ENCODE measurements at places on chromosomes 1 and 21.

- DNase-seq: no peak
Measured at GRCh38 chr21:15421441-15421881, 308.3 kb upstream of the USP25 start.

GRCh38 chr1:8031176-8031785 is 5.2 kb upstream of the ERRFI1 start:
- no peak for DNase-seq

DNA sequence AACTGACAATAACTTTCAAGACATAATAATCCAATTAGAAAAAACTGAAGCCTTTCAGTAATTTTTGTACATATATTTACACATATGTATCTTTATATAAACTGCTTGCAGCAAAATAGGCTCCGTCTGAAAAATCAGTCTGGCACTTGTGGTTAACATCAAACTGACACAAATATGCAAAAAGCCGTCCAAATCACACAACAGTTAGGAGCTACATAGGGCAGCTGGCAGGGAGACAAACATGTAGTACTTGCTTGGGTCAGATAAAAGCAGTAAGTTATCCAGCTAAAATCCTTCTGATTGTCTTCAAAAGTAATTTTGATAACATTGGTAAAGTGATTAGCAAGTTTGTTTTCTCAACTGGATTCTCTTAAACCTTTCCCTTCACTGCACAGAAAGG is 14.7 kb upstream of the GUCA2A start:
- no peak for DNase-seq

DNA sequence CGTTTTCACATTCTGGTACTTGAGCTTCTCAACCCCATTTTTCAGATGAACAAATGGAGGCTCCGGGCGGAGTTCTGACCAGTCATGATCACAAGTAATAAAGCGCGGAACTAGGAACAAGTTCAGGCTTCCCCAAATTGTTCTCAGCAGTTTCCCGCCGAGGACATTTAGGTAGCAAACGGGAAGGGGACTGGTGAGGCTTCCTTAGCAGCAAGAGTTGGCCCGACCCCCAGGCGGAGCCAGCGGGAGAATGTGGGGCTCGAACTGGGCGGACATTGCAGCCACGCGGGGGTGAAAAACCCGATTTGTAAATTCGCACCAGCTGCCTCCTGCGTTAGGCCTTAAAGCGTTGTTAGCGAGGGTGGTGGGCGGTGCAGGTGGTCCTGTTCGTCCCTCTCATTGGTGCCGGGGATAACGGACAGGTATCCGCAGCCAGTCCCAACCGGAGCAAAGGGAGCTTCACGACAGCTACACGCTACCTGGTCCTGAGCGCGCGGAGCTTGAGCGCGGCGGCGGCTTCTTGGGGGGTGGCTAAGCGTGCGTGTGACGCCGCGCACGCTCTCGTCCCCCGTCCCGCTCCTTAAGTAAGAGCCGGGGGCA is 15.3 kb downstream of the SEMA6C start:
- peak; percentile 79 for DNase-seq

- no peak for DNase-seq
Measured at GRCh38 chr1:228358039-228358763, 48.4 kb downstream of the TRIM11 start.

DNA sequence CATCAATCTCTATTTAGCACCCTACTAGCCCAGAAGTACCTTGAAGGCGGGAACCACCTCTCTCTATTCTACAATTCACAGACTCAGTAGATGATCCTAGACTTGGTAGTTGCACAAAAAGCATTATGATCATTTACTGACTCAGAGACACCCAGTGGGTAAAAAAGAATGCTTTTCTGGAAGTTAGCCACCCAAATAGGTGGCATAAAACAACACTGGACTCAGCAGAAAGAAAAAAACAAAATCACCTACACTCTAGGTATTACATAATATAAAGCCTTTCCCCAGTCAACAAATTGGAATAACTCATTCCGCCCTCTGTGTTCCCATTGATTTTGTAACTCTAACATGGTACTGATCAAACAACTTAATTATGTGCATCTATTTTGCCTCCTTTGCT is 126.3 kb downstream of the PTPN14 start:
- no peak for DNase-seq

GRCh38 chr1:55054396-55054795 is 15.0 kb downstream of the PCSK9 start:
- DNase-seq: no peak

DNA sequence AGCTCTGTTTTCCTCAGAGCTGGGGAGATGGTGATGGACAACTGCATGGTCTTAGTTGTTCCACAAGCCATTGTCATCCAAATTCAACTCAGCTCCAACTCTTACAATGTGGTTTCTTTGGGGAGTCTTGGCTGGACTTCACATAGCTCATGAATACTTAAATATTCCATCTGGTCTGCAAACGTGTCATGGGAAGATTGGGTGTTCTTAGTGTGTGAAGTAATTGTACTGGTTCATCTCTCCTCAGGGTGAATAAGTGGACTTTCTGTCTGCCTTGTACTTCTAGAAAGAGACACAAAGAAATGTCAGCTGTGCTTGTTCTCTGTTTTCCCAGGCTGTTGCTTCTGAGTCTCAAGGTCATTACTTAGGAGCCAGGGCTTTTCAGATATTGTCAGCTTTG is 106.6 kb downstream of the VPS13D start:
- DNase-seq: no peak

DNA sequence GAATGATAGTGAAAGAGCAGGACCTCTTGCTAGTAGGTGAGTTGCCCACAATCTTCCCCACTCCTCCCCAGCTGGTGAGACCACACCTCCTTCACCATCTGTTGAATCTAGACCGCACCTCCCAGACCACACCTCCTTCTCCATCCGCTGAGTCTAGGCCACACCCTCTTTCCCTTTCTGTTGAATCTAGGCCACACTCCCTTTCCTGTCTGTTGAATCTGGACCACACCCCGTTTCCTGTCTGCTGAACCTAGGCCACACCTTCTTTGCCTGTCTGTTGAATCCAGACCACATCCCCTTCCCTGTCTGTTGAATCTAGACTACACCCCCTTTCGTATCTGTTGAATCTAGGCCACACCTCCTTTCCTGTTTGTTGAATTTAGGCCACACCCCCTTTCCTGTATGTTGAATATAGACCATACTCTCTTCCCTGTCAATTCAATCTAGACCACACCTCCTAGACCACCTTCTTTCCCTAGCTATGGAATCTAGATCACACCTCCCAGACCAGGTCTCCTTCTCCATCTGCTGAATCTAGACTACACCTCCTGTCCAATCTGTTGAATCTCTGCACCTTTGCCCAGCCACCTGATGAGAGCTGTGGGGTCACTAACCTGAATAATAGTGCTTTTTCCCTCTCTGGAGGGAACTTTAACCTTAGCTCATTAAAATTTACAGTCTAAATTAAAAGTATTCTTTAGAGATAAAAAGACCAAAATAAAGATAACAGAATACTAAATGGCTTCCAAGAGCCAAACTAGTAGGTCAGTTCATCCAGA is 116.3 kb downstream of the DAB1 start:
- peak; percentile 32 for DNase-seq

DNA sequence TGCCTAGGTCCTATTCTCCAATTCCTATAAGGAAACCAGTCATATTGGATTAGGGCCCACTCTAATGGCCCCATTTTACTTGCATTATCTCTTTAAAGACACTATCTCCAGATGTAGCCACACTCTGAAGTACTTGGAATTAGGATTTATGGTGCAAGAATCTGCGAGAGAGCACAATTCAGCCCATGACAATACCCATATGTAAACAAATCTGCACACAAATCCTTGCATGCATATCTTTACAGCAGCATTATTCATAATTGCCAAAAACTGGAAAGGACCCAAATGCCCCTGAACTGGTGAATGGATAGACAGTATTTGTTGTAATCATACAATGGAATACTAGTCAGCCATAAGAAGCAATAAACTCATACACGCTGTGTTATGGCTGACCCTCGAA is 229.8 kb upstream of the ADAMTS5 start:
- no peak for DNase-seq

DNA sequence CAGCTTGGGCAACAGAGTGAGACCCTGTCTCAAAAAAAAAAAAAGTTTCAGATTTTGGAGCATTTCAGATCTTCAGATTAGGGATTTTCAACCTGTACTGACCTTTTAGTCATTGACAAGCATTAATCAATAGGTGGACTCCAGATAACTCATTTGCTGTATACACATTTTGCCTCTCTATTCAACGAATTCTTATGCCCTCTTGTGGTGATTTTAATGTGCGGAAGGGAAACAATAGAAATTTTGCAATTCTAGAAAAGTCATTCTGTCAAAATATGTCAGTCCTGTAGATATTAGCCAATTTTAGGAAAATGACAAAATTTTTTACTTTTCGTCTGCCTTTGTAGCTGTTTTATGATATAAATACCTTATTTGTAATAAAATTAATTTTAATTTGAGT is 11.6 kb upstream of the OR2G2 start:
- no peak for DNase-seq

GRCh38 chr21:38266732-38267131 is 9.9 kb downstream of the KCNJ15 start:
- no peak for DNase-seq

DNA sequence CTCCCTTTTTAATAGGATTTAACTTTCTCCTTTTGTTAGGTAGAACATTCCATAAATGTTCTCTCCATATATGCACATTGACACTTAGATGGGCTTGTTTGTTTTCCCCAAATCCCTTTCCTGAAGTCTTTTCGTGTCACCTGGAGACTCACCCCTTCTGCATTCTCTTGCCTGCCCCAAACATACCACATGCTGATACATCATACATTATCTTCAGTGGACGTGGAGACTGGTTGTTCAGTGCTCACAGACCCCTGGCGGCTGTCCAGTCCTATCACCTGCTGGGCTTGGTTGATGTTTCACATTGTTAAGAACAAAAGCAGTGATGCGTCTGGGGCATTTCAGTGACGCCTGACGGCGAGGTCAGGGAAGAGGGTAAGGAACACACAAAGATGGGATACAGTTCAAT is 22.2 kb downstream of the FMOD start:
- no peak for DNase-seq

DNA sequence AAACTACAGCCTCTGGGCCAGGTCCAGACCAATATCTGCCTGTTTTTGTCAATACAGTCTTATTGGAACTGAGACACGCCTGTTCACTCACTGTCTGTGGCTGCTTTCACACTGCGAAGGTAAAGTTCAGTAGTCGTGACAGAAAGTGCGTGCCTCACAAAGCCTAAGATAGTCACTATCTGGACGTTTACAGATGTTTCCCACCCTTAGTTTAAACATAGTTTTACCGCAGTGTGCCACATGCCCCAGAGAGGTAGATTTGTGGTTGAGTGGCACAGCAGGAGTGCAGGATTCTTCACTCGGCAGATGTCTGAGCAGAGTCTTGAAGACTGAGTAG is 61.9 kb downstream of the NFASC start:
- no peak for DNase-seq

GRCh38 chr1:94819238-94819944 is 766 bp upstream of the SLC44A3 start:
- no peak for DNase-seq

GRCh38 chr1:239197871-239198270 is 188.5 kb upstream of the CHRM3 start:
- DNase-seq: no peak

- no peak for DNase-seq
Measured at GRCh38 chr1:177278626-177279390, 108.0 kb downstream of the BRINP2 start.

GRCh38 chr1:156475568-156476500 is 24.7 kb downstream of the MEF2D start:
- no peak for DNase-seq

- no peak for DNase-seq
Measured at GRCh38 chr1:221161571-221162041, 282.4 kb downstream of the HLX start.

DNA sequence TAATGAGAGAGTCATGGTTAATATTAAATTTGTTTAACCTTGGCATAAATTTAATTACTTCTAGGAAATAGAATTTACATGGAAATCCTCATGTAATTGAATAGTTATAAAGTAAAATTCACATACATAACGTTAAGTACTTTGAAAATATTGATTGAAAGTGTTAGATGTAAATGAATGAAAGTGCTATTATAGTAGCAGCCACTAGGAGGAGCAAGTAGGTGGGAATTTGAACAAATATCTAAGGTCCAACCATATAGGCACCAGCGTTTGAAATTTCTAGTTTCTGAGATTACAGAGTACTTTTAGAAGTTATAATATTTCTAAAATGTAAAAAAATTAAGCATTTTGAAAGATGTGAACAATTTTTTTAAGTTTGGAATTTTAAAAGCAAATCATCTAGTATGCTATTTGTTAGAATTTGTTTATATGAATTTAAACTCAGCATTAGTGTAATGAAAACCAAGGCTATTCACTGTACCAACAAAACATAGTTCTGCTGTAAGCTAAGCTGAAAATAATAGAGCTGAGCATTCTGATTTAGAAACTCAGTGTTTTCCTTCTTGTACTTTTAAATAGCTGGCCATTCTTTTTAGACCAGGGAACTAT is 3.3 kb downstream of the B3GALT2 start:
- DNase-seq: no peak

GRCh38 chr1:62384276-62385005 is 52.4 kb upstream of the USP1 start:
- no peak for DNase-seq

DNA sequence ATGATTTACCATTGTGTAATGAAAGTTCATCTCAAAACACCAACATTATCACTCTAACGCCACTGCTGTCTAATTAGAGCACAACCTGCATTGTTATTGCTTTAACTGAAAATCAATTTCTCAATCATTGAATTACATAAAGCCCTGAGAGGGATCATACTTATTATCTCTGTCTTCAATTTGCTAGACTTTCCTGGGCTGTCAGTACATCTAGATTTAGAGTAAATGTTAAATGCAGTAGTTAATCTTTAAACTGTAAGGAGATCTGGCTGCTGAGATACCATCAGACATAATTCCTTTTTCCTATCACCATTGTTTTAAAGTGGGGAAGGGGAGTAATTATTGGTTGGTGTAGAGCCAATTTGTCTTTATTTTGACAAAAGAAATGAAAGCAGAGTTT is 1995.1 kb downstream of the MRPL39 start:
- DNase-seq: no peak

- DNase-seq: no peak
Measured at GRCh38 chr21:44991538-44992483, 52.0 kb downstream of the SLX9 start.

GRCh38 chr1:103108376-103109150 is at the start of gene COL11A1:
Gene COL11A1 (minus strand): TSS chr1:103108522. CDS start chr1:103108178, 344 bp downstream.
- DNase-seq: no peak

DNA sequence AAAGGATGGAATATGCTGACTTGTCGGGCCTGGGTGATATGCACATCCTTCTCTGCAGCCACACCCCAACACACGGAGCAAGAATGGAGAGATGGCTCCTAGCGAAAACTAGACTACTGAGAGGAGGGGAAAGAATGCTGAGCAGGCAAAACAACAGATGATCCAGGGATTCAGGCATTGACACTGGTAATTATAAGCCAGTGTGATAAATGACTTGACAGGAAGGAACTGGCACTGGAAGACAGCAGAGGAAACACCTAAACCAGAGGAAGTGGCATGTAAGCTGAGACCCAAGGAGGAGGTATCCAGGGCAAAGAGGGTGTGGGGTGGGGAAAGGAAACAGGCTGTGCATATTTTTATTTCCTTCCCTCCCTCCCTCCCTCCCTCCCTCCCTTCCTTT is 31.7 kb upstream of the KHDRBS1 start:
- peak; percentile 4 for DNase-seq

Measured in stimulated activated naive CD4-positive, alpha-beta T cell treated with Interleukin-2 at 50 U/mL for 16 hours (primary cell).